NCI-H1436 (cell line): ENCODE measurements at places on chromosomes 7 and 10.
A peak's percentile ranks its signal among the peaks of the same experiment; 100 is the strongest.

GRCh38 chr7:94297397-94297838 lies 97.3 kb upstream of the COL1A2 start:
- no peak for DNase-seq

- DNase-seq: peak; percentile 26
Measured at GRCh38 chr7:83936056-83936708, 258.4 kb downstream of the SEMA3A start.

GRCh38 chr7:83976302-83976701 lies 218.3 kb downstream of the SEMA3A start:
- DNase-seq: peak; percentile 1

DNA sequence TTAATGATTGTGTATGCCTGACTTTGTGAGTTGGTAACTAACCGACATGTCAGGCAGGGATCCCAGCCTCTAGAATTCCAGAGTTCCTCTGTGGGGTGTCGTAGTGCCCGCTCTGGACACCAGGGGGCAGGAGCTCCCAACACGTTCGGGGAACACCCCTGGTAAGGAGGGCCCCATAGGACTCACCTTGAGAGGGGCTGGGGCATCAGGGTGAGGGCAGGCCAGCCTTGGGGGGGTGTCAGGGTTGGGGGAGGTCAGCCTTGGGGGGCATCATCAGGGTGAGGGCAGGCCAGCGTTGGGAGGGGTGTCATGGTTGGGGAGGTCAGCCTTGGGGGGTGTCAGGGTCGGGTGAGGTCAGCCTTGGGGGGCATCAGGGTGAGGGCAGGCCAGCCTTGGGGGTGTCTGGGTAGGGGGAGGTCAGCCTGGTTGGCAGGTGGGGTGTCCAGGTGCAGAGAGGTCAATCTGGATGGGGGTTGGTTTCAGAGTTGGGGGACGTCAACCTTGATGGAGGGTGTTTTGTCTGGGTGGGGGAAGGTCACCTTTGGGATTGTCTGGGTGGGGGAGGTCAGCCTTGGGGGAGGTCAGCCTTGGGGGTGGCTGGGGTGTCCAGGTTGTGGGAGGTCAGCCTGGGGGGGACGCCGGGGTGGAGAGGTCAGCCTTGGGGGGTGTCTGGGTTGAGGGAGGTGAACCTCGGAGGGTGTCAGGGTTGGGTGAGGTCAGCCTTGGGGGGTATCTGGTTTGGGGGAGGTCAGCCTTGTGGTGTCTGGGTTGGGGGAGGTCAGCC lies 45.6 kb upstream of the SUN1 start:
- peak; percentile 58 for DNase-seq

DNA sequence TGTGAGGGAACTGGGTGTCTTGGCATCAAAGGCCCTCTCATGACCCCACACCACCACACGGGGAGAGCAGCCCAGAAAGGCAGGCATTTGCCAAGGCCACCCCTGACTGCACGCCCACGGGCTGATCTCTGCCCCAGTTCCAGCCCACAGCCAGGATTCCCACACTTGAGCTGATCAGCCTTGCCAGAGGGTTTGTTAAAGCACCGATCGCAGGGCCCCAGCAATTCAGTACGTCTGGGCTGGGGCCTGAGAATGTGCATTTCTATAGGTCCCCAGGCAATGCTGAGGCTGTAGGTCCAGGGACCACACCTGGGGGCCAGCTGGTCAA lies 103.9 kb downstream of the TNS3 start:
- DNase-seq: no peak

DNA sequence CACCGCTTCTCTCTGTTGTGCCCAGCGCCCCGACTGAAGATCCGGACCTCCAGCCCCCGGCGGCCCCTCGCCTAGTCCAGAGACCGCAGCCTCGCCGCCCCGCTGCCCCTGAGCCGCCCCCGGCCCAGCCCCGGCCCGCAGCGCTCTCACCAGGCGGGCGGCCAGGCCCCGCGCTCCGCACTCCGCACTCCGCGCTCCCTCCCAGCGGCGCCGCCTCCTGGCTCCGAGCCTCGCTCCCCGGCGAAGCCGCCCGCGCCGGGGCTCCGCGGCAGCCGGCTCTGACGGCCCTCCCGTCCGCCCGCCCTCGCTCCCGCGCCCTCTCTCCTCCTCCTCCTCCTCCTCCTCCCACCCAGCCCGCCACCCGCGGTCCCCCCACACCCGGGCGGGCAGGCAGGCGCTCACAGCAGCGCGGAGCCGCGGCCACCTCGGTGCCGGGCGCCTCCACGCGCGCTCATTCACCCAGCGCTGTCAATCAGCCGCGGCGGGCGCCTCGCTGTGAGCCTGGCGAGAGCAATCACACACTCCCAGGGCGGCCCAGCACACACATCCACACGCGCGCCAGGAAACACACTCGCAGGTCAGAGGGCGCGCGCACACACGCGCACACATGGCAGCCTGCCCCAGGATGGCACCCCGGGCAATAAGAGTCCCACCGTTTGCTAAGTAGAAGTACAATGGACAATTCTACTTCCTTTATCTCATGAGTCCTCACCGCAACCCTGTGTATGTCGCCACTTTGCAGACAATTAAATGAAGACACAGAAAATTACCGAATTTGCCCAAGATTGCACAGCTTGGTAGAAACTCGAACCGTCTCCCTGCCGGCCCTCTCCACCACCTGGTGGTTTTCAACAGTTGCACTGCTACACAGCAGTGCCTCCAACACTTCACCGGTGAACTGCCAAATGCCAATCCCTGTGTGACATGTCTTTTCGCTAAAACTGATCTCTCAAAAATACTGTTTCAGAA lies at the start of gene PRRT4:
Gene PRRT4 (minus strand): TSS at position 280 of the 969 bp plus-strand sequence.
- DNase-seq: no peak

GRCh38 chr10:124677749-124678556 lies 66.2 kb downstream of the FAM53B start:
- DNase-seq: no peak

DNA sequence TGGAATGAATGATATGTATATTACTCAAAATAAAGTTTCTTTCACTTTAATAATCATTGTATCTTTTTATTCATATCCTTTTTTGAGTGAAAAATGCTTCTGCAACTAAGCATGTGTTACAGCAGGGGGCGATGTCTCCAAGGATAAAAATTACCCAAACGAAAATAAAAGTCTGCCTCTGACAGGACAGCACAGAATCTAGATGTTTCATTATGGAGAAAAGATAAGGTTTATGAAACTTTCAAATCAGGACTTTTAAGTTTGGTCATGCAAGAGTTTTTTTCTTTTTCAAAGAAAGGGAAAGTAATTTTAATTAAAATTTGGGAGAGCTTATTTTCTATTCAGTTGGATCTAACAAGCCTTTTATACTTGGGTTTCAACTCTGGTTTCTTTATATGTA lies 48.4 kb downstream of the TES start:
- DNase-seq: peak; percentile 1

DNA sequence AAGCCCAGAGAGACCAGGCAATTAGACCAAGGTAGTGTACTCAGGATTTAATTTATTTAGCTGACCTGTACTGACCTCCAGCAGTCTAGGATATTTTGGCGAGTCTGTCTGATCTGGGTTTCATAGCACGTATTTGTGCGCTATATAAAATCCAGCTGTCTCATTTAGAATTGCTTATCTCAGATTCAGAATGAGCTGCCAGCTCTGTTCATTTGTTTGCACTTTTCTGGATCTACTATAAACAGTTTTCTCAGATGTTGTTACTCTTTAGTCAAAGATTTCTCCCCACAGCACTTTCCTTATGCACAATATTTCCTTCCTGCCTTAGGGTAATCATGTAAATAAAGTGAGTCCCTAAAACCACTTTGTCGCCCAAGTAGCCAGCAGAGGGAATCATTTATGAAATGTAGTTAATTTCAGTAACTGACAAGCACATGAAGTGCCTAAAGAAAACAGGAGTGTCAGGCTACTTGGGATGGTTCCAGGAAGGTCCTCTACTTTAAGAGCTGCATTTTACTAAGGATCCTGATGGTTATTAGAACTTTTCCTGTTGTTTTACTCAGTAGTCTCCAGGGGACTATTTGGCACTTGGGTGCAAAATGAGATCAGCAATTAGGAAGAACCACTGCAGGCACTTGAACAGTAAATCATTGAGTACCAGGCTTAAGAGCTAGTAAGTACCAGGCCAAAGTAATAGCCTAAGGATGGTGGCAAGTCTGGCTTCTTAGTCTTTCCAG lies 226.4 kb downstream of the TWIST1 start:
- peak; percentile 9 for DNase-seq

DNA sequence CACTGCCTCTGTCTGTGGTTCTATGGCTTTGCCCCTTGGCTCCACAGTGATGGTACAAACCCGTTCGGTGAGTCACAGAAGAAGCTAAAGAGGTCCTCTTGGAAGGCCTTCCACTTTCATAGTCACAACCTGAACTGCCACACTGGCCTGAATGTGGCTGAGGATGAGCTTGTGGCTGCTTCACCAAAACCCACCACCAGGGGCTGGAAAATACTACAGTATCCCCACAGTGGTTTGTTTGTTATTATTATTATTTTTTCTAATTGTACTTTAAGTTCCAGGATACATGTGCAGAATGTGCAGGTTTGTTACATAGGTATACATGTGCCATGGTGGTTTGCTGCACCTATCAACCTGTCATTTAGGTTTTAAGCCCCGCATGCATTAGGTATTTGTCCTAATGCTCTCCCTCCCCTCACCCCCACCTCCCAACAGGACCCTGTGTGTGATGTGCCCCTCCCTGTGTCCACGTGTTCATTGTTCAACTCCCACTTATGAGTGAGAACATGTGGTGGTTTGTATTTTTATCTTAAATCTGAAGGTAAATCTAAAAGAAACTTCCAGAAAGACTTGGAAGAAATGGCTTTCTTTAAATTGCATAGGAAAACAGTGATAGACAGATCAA lies 160.8 kb upstream of the NPSR1 start:
- no peak for DNase-seq

DNA sequence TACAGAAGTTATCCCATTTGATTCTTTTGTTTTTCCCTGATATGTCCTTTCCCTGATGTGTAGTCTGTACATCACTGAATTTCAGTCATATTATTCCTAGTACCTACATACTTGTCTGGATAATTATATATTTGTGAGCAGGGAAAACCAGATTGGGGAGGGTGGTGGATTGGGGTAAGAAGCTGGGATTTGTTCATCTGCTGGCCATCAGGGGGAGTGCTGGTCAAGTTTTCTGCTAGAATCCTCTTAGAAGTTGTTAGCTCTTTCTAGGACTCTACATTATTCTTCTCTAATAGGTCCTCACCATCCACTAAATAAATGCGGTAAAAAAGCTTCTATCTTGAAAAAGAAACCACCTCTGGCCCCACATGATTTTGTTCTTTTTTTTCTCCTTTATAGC lies 232.7 kb upstream of the TAC1 start:
- peak; percentile 27 for DNase-seq
